ENCODE measurements at places on chromosomes 13 and 19.

DNA sequence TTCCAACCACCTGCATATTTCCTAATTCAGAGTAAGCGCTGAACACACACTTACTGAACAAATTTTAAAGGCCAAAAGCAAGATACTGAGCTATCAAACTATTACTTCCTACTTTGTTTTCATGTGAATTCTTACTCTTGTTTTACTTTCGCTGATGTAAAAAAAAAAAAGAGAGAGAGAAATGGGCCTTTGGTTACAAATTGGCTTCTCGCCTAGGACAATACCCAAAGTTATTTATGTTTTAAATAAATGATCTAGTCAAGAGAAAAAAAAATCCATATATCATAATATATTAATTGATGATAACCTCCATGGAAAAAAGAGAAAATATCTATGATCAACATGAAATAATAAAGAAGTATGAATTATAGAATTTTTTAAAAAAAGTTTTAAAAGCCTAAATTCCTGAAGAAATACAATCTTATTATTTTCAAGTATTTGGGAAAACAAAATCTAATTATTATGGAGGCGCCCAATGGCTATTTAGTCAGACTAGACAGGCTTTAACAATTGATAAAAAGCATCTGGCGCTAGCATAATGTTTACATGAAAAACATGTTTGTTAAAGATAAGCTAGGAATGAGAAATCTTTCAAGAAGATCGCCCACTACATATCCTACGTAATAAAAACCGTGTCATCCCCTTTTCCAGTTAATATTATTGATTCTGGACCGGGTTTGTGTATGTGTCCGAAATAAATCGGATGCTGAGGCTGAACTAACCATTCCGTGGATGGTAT is 9.0 kb downstream of the COL4A1 start:
- no peak for DNase-seq

DNA sequence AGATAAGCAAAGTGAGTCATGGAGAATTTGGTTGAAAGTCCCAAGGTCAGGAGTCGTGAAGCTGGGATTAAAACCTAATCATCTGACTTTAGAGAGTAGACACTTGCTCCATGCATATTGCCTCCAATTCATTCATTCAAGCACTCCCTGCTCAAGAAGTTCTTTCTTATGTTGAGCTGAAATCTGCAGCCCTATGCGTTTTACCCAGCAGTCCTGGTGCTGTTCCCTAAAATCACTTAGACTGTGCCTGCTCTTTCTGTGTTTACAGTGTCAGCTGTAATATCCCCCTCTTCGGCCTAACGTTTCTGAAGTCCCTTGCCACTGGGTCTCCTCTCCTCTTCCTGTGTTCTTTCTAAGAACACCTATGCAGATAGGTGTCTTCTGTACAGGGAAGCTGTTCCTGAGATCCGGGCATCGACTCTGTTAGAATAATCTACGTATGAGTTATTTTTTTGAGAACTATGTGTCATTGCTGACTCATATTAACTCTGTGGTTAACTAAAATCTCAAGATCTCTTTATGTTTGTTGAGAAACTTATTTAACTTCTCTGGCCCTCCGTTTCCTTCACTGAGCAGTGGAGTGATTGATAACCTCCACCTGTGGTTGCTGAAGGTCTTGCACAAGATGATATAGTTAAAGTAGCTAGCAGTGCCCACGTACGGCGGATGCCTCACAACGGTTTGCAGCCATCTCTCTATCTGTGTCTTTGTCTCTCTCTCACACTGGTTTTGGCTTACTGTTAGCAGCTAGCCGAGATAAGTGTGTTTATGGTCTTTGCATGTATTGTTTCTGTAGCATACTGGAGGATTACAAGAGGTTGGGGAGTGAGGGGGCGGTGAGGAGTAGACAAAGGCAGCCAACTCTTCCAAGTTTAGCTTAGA is 4.7 kb downstream of the ALOX5AP start:
- no peak for DNase-seq

DNA sequence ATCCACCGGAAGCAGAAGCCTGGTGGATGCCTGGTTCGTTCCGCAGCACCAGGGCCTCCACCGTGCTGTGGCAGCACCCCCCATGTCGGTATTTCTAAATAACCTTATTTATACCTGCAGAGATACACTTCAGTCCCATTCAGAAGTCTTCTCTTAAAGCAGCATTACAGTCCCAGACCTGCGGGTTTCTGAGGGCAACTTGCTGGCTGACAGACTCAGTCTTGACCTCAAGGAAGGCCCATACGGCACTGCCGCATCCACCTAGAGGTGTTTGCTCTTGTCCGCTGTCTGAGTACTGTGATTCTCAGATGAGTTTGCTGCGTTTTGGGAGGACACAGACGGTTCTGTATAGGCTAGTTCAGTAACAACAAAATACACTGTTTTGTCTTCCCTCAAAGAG is 16.9 kb upstream of the TEX29 start:
- peak; percentile 68 for DNase-seq

- DNase-seq, result no peak
Observed at GRCh38 chr13:110220471-110220870, 86.5 kb downstream of the COL4A1 start.

DNA sequence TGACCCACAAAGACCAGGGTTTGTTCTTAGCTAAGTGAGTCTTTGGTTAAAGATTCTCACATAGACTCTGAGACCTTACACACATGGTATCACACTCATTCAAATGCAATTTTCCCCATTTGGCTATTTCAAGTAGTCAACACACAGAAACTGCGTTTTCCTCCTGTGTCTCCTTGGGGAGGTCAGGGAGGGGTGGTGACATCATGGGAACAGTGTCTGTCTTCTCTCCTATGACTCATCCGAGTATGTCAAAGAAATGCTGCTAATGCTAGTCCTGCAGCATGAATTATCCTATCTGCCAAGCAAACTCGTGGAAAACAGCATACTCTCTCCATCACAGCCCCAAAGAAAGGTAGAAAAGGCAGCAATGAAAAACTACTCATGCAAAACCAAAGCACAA is 100.2 kb downstream of the ENOX1 start:
- DNase-seq, result no peak

DNA sequence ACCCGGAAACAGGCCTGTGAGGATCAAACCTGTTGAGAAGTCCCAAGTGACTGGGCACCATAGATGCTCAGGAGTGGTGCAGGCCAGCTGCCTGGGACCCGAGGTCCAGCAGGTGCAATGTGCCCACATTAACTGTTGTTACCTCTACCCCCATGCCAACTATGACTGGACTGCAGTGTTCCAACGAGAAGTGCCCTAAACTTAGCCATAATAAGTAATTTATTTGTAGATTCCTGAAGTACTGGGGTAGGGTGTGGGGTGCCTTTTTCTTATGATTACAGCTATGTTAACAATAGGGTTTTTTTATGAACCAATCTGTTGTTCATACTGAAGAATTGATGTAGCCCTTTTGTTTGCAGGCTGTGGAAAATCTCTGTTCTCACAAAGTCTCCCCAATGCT is 9.2 kb downstream of the CUL4A start:
- no peak for DNase-seq

- DNase-seq, result no peak
Observed at GRCh38 chr13:88526186-88526852, 855.1 kb downstream of the SLITRK5 start.

DNA sequence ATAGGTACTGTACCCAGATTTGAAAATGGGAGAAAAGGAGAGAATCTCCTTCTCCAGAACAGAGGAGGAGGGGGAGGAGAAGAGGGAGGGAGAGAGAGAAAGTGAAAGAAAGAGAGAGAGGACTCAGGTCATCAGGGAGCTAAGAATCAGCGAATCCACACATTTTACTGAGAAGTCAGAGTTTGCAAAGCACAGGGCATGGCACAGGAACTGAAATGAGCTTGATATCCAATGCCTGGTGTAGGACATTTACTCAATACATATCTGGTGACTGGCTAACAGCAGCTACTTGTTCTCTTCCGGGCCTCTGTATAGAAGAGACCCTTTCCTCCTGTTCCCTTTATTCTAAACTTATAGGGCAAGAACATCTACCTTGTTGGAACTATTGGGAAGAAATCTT is 375.1 kb downstream of the KLF5 start:
- DNase-seq, result no peak

DNA sequence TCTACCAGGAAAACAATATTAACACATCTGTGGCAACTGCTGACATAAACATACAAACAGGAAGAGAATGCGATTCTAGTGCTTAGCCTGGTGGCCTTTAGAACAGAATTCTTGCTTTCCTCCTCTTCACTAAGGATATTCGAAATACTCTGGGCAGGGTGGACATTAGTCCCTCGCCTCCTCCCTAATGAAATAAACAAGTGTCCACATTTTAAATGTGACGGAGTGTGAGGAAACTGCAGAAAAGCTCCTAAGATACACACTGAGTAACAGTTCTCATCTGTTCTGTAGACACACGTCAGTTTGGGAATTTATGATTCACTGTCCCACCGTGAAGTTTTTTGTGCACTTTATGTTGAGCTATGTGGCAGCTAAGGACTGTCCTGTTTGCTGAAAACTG is 639 bp downstream of the STARD13 start:
- no peak for DNase-seq

- no peak for DNase-seq
Observed at GRCh38 chr19:45765702-45766295, 3.3 kb downstream of the SIX5 start.

DNA sequence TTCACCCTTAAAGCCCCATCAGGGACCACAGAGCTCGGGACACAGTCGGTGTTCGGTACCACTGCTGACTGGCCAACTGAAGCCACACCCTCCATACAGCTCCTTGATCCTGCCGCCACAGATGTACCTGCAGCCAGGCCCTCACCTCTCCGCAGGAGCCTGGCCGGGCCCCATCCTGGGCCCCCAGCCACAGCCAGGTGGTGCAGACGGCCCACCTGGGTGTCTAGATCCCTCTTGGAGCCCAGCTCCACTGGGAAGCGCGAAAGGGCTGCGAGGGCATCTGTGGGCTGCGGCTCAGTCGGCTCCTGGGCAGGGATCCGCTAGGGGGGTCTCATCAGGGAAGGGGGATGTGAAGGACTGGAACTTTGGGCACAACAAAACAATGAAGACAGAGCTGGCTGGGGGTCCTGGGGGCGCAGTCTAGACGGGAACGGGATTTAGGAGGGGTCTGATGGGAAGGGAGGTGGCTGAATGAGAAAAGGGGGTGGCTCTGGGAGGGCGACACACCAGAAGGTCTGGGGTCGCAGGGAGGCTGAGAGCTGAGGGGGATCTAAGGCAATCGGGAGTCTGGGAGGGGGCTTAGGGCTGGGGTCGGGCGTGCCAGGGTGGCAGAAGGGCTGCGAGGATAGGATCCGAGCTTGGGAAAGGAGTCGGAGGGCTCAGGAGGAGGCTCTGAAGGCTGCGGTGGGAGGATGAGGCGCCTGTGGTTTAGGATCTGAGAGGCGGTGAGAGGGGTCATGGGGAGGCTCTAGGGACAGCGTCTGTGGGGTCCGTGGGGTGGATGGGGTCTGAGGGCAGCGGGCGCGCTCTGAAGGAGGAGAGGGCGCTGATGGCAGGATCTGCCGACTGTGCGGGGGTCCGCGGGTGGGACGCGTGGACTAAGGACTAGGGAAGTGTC is 15.8 kb downstream of the PRODH2 start:
- no peak for DNase-seq

DNA sequence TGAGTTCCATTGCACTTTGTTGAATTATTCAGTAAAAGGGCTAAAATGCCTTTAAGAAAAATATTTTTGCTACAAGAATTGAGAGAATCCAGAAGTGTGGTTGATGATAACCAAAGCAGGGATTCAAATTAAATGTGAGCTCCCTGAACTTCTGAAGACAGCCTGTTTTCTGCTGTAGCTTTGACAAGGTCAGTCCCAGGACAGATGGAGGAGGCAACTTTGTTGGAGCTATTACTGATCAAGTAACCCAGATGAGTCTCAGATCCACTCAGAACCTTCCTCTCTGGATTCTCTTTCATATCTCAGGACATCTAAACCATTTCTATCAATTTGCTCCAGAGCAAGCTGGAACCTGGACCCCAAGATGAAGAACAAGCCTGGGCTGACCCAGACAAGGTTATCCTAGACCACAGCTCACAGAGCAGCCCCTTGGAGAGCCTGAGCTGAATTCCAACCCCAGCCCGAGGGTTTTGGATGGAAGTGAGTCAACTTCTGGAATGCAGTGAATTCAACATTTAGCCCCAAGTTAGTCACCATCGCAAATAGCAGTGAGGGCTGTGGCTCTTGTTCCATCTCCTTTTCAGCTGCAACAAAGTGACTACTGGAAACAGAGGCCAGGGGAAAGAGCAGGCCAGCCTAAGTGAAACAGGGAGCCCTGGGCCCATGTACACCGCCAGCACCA is 137.8 kb upstream of the TSC22D1 start:
- DNase-seq, result no peak

- DNase-seq, result no peak
Observed at GRCh38 chr13:96273196-96273595, 183.3 kb downstream of the HS6ST3 start.

- DNase-seq, result no peak
Observed at GRCh38 chr13:112711528-112712265, 21.9 kb downstream of the ATP11A start.

DNA sequence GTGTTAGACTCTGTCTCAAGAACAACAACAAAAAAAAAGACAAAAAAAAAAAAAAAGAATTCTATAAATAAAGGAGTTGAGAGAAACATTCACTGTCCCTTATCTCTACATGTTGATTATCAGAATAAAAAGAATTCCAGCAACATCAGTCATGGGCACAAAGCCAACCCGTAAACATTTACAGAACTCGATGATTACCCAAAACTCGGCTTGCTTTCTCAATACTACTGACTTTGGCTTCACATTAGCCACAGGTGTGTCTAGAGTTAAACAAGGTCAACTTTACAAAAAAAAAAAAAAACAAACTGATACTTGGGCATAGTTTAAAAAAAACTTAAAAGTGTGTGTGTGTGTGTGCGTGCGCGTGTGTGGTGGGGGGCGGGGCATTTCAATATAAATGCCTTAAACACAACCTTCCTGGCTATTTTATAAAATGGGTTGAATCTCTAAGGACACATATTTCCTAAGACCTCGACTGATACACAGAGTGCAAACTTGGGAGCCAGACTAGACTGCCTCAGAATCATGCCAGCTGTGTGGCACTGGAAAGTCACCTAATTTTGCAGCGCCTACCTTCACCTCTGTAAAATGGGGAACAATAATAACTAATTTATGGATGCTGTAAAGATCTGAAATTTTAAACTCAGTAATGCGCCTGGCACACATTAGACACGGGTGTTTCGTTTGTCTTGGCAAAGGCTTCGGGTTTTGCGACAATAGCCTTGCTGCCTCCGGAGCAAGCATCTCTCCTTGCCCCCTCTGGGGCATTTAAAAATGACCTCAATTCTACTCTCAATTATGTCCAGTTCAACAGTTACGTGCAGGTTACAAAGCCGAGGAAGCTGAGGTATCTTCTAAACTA is 922 bp downstream of the EBPL start:
- no peak for DNase-seq

- no peak for DNase-seq
Observed at GRCh38 chr19:14343286-14343685, 38.0 kb upstream of the ADGRE5 start.

DNA sequence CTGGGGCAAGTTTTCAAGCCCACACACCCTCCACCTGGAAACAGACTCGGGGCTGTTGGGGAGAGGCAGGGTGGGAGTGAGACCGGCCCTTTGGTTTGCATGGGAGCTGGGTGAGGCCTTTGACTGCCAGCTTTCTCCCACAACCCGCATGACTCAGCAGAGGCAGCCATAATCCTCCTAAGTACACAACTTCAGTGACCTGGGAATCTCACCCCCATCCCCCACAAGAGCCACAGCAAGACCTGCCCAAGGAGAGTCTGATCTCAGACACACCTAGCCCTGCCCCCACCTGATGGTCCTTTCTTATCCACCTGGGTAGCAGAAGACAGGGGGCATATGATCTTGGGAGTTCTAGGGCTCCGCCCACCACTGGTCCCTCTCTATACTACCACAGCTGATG is 1615.4 kb downstream of the EFNB2 start:
- DNase-seq, result no peak

- DNase-seq, result no peak
Observed at GRCh38 chr13:94006296-94006695, 473.2 kb downstream of the DCT start.

- DNase-seq, result no peak
Observed at GRCh38 chr13:99995104-99995588, 13.6 kb downstream of the ZIC2 start.

Measured in mesenteric fat pad (tissue), 1 donor.